ENCODE measurements at places on chromosomes 2 and 18.

GRCh38 chr2:74383254-74383653, 3.1 kb upstream of the DCTN1 start:
- DNase-seq = no peak

- no peak for DNase-seq
Observed at GRCh38 chr2:126770466-126770865, 114.5 kb downstream of the GYPC start.

DNA sequence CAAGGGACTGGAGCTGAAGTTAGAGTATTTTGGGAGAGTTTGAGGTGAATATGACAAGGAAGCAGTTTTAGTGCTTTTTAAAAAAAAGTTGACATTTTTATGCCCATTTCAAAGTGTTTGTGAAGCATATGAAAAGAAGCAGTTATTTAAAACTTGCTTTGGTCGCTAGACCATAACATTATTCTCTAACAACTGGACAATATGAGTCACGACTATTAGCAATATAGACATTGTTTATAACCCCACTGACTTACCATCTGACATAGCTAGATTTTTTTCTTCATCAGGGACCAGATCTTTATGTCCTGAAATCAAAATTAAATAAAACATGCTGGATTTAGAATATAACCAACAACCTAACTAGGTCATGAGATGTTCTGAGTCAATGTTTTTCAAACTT, 22.6 kb upstream of the DYTN start:
- DNase-seq = no peak

DNA sequence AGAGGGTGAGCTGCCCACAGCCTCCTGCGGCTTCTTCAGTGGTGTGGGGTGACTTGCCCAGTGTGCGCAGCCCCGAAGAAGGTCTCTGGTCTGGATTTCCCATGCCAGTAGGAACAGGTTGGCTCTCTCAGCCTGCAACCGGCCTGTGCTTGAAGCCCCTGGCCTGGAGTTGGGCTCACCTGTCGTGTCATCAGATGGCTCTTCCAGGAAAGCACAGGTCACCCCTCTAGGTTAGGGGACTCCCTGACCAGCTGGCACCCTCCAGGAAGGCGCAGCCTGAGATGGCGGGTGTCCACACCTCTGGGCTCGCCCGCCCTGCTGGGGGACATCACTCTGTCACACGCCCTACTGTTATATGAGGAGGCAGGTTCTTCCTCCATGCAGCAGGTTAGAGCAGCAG, 179.8 kb downstream of the SEPTIN10 start:
- no peak for DNase-seq

GRCh38 chr2:189362283-189362682, 79.0 kb upstream of the WDR75 start:
- DNase-seq = no peak

DNA sequence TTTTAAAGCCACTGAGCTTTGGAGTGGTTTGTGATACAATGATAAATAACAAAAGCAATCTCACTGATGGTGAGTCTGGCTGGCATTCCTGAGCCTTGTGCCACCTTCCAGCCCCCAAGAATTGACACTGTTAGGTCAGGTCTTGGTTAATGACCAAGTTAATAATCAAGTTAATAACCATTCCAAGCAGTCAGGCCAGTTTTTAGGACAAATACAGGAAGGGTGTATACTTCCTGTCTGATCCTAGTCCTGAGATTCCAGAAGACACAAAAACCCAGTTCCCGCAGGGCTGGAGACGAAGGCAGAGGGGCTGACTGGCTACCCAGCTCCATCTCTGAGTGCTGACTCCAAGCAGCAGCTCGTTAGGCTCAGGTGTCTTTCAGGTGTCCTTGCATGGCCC, 74.6 kb upstream of the LAPTM4A start:
- DNase-seq = no peak

- DNase-seq = no peak
Observed at GRCh38 chr2:25453199-25453905, 111.6 kb upstream of the DNMT3A start.
